ENCODE measurements at places on chromosomes 5 and 9.
A peak's percentile ranks its signal among the peaks of the same experiment; 100 is the strongest.

DNA sequence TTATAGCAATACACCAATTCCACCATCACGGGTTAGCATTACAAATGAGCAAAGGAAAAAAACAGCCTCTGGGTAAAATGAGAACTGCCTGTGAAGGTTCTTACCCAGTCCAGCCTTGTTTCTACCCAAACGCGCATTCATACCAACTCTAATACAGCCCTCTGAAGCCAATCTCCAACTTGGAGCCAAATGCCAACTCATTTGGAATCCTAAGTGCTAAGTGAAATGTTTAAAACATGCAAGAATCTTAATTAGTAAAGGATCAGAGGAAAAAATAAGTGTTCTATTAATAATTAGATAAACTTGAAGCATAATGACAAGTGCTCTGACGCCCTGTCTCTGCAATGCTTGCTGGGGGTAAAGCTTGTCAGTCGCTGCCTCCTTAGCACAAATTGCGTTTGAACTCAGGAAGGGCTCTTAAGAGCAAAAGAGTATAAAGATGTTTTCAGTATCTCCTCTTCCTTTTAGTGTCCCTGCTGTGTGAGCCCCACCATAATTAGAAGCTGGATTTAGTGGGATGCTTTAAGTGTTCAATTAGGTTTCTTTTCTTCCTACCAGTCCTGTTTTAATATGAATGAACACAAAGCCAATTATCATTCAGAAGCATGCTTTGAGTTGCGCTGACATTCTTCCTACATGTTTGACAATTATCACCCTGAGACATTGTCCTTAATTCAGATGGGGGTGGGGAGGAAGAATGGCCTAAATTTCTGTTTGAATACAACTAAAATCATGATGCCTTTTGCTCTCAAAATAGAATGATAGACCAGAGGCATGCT lies 537.6 kb downstream of the DTWD2 start:
- DNase-seq: no peak

GRCh38 chr5:143126174-143127019 lies 277.1 kb downstream of the NR3C1 start:
- DNase-seq: no peak

GRCh38 chr5:176836811-176837706 lies 26.7 kb downstream of the UNC5A start:
- DNase-seq: no peak

DNA sequence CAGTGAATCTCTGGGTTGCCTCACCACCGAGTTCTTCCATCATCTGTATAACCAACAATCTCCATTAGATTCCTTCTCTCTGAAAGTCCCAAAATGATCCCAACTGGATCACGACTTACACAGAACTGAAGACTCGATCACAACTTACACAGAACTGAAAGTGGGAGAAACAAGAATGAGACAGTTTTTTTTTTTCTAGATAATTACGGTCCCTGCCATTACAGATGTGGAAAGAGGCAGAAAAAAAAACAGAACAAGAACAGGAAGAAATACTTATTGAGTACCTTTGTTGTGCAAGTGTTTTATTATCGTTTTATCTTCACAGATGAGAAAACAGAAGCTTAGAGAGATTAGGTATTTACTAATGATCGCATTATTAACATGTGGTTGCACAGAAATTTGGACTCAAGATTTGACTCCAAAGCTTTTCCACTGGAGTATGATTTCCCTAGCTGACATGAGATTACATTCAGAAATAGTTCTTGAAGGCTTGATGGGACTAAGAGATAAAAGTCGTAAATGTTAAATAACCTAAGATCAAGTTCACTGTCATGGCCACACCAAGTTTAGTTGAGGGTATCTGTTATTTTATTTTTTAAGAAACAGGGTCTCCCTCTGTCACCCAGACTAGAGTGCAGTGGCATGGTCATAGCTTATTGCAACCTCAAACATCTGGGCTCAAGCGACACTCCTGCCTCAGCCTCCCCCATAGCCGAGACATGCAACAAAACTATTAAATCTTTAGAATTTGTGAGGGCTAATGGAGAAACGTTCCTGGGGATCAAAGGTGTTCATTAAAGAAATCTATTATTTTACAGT lies 8.9 kb downstream of the PLK2 start:
- DNase-seq: no peak

DNA sequence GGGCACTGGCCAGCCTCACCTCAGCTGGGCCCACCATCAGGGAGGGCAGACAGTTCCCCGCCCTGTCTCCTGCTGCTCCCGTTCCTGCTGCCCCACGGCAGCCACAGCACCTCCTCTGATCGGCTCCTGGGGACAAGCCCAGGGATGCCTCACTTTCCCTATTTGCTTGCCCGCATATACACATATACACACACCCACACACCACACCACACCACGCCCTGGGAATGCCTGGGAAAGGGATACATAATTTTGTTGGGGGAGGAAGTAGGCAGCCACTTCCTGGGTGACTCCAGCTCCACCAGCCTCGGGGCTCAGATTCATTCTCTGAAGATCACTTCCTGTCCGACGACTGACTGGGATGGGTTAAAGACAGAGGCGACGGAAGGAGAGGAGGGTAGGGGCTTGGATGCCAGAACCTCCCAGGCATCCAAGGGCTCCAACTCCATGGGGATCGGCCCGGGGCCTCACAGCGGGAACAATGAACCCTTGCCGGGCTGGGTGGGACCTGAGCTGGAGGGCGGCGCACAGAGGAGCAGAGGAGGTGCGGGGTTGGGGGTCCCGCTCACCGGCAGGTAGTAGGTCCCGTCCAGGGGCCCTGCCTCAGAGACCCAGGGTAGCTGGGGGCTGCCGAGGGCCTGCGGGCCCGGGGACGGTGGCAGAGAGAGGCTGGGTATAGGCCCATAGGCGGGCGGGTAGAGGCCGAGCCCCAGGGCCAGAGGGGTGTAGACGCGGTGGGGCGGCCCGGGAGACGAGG lies 2.0 kb upstream of the MZB1 start:
- no peak for DNase-seq

DNA sequence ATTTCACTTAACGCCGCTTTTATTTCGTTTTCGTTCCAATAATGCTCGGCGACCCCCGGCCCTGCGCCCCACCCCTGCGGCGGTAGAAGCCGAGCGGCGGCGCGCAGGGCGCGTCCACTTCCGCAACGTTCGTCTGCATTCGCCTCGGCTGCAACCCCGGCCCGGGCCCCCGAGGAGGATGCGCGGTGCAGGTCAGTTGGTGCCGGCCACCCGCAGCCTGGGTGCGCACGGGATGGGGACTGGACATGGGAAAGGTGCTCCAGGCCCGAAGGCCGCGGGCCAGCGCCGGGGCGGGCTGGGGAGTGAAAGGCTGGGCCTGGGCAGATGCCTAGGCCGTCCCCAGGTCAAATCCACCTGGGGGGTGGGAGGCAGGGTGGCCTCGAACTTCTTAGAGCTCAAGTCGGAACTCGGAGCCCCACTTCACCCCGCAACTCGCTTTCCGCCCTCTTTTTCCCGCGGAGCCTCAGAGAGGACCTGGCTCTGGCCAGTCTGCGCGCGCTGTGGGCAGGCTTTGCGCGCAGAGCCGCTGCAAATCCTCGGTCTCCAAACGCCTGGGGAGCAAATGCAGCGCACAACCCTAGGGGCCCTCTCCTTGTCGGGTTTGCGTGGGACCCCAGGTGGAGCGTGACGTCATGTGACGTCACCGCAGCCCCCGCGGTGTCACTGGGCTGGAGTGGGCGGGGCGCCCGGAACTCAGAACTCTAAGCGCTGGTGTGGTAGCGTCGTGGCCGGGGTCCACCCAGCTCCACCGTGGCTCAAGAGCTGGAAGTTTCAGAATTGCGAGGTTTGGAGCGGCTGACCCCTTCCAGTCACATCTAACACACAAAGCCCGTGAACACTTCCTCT lies 3.3 kb downstream of the TLX3 start:
- no peak for DNase-seq

GRCh38 chr5:136190091-136190720 lies 2.8 kb downstream of the SMIM32 start:
- no peak for DNase-seq

- DNase-seq: no peak
Observed at GRCh38 chr5:121737120-121737519, 114.6 kb upstream of the FTMT start.

- DNase-seq: no peak
Observed at GRCh38 chr5:140319833-140320232, 16.9 kb upstream of the PFDN1 start.

DNA sequence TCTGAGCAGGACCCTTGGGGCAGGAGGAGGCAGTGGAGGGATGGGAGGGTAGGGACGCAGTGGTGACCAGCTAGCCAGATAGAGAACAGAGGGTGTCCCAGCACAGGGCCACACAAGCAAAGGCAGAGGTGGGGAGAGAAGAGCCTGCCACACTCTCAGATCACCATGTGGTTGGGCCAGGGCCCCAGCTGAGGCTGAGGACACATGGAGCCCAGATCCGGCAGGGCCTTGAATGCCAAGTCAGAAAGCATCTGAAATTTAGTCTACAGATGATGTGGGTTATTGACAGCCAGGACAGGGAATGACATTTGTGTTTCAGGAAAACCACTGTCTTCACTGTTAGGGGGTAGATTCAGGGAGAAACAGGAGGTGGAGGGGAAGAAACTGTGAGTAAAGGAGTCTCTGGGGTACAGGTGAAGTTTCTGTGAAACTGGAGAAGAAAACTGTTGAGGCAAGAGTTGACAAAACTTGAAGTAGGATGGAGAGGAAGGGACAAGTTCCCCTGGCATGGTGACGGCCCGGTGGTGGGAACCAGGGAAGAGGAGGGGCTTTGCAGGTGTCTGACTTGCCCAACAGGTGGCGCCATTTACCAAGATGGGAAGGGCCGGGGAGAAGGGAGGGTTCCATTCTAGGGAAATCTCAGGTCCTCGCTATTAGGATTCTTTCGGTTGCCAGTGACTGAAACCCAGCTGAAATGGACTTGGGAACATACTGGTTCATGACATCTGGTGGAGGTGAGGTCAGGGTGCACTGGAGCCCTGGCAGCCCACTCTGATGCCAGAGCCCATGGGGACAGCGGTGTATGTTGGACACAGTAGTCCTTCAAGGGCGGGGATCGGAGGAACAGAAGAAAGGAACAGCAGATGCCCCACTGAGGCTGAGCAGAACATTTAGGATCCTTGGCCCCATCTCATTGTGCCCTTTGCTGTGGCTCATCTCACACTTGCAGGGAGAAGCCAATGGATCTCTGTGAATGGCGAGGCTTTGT lies 100.1 kb downstream of the KCNIP1 start:
- DNase-seq: peak; percentile 18

GRCh38 chr9:96551403-96551802 lies 68.2 kb downstream of the CDC14B start:
- DNase-seq: no peak

DNA sequence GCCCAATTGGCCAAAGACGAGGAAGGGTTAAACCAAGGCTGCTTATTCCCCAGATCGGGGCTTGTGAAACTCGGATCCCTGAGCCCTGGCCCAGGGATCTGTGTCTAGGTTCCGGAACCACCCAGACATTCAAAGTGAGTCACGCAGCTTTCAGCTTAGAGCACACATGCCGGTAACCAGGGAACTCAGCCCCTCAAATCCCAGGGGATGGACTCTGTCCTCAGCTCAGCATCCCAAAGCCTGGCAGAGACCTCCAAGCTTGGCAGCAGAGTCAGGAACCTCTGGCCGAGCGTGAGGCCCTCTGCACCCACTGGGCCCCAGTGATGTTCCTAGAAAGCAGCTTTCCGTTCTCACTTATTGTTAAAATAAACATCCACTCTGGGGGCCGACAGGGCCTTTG lies 5.1 kb downstream of the PNPLA7 start:
- no peak for DNase-seq

- no peak for DNase-seq
Observed at GRCh38 chr5:101811466-101811865, 484.6 kb downstream of the SLCO4C1 start.

DNA sequence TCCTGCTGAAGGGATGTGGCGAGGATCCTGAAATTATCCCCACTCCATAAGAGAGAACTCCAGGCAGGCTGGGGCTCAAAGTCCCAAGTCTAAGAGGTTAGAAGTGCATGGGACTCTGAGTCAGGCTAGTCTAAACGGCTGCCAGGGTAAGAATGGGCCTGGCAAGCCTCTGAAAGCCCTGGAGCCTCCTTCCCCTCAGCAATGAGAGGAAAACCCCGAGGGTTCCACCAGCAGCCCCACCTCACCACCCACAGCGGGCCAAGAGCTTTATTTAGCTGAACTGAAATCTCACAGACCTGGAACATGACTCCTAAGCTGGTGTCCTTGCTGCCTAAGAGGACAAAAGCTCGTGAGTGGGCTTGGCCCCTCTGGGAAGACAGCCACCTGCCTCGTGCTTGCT lies 135.5 kb downstream of the SEC61B start:
- DNase-seq: no peak

GRCh38 chr5:82129723-82130285 lies 148.3 kb downstream of the RPS23 start:
- DNase-seq: no peak

DNA sequence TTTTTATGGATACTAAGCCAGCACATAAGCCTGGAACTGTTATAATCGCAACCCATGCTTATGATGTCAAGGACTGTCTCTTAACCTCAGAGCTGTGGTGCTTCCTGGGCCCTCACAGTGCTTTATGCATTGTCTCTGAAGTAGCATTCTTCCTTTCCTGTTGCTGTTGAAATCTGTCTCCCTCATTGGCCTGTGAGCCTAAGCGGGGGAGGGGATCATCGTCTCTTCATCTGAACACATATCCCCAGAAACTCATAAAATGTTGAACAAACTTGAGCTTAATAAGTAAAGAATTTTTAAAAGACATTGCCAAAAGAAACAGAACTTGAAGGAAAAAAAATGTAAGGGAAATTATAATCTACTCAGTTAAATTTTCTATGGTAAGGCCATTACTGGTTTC lies 80.3 kb downstream of the SGCD start:
- no peak for DNase-seq

- DNase-seq: no peak
Observed at GRCh38 chr5:37029436-37029835, 152.9 kb downstream of the NIPBL start.

- DNase-seq: no peak
Observed at GRCh38 chr9:133059623-133060022, 2.2 kb upstream of the CEL start.

DNA sequence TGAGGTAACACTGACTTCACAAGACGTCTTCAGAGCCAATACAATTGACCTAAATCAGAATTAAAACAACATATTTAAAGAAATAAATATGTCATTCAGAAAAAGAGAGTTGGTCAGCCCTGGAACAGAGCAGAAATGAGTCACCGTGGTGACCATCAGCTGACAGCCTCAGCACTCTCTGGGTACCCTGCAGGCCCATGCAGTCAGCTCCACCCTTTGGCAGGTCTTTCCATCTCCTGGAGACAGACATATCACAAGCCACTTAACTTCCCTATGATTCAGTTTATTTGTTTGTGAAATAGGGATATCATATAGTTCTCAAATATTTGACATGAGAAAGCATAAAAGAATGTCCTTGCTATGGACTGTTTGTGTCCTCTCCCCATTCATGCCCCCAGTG lies 151.6 kb upstream of the MEF2C start:
- no peak for DNase-seq

GRCh38 chr5:65796269-65796668 lies 74.3 kb downstream of the NLN start:
- no peak for DNase-seq

DNA sequence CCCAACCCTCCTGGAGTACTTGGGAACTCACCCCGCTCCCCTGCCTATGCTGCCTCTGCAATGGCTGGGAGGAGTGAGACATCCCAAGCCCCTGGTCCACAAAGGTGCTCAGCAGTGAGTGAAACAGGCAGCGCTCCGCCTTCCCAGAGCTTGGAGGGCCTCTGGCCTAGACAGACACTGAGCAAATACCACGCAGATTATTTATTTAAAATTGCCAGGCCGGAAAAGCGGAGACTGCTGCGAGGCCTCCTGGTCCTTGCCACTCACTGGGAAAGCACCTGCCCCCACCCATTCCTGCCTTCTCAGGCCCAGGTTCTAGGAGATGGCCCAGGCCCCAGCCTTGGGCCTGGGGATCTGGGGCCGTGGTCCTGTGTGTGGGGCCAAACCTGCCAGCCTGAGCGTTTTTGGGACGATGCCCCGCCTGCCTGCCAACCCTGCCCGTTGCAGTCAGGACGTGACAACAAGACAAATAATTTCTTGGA lies 17.4 kb downstream of the FGF18 start:
- no peak for DNase-seq
